CD4-positive, alpha-beta T cell treated with Interferon alpha-2 for 1 hour (primary cell): ENCODE measurements at places on chromosomes 2 and 18.

DNA sequence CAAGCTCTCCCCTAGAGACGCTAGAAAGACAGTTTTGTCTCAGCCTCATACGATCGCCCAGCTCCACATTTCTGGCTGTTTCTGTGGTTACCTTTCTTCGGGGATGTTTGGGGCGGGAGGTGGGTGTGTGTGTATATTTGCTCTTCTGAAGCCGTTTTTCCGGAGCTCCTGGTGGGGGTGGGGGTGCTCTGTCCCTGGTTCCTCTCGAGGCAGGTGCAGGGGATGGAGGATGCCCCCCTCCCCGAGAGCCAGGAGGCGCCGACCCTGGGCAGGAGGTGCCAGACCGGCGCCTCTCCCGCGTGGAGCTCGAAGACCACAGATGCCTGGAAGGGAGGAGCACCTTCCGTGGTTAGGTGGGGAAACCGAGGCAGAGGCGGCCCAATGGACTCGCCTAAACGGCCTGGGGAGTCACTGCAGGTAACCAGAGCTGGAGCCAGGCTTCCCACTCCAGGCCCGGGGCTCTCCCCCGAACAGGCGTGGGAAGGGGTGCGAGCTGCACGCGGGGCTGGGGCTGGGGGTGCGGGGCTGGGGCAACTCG is 694 bp upstream of the HPCAL1 start:
- peak; percentile 9 for DNase-seq

DNA sequence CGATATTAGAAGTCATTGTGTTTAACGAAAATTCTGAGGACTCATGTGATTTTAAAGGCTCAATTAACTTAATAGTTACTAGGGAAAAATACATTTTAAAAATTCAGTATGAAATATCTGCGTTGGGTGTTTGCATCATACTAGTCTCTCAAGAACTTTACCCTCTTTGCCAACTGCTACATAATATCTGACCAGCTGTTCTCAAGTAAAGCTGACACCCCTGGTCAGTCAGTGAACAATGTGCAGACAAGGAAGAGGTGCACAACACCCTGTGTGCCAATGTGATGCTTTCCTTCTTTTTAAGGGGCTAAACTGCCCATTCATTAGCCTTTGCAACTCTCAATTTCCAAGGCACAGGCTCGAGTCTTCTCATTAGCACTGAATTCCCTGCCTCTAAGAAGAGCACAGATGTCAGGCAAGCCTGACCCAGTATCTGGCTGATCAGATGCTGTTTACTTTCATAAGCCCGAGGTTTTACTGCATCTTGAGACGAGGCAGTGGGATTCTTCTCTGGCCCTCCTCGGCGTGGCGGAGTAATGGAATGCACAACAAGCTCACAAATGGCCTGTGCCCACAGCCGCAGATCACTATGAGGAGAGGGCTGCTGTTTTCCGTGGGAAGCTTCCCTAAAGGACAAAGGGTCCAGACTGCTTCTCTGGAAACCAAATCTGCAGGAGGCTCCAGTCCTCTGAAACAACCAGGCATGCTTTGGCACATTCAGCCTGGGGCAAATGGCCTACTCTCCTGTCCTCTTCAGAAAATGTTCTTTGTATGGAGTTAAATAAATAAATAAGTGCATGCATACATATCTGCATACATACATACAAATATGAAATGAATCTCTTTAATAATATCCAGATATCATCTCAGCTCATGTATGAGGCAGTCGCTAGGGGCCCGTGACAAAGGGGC is 240.3 kb downstream of the ZNF521 start:
- no peak for DNase-seq

- no peak for DNase-seq
Observed at GRCh38 chr2:156896294-156896693, 361.2 kb upstream of the GALNT5 start.

- no peak for DNase-seq
Observed at GRCh38 chr2:173984866-173985604, 19.9 kb upstream of the SP3 start.

DNA sequence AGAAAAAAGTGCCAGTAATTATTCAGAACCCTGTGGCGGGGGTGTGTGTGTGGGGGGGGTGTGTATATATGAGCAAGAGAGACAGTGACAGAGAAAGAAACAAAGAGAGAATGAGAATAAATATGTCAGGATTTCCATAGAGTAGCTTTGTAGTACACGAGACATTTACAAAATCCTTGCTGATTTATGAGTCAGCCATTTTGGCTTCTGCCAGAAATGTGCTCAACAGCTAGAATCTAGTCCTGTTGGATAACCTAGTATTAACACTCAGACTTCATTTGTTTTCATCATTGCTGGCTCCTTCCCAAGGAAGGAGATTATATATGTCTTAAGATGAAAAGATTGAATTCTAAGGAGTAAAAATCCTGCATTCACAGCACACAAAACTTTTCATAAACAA is 140.5 kb upstream of the HNRNPA3 start:
- DNase-seq: no peak

DNA sequence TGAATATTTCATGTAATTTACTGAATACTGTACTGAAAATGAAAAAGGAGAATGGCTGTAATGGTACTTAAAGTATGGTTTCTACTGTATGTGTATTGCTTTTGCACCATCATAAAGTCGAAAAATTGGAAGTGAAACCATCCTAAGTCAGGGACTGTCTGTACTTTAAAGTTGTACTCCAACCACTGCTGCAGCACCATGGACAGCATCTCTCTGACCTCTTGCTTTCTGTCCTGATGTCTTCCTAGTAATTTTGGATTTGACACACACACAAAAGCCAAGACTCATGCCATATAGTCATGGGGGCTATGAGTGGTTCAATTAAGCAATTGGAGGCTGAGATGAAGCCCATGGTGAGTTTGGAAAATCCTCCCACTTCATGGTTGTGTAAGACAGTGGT is 256.3 kb upstream of the PKDCC start:
- DNase-seq: no peak

GRCh38 chr2:1511455-1511854 is 98.2 kb downstream of the TPO start:
- DNase-seq: no peak

DNA sequence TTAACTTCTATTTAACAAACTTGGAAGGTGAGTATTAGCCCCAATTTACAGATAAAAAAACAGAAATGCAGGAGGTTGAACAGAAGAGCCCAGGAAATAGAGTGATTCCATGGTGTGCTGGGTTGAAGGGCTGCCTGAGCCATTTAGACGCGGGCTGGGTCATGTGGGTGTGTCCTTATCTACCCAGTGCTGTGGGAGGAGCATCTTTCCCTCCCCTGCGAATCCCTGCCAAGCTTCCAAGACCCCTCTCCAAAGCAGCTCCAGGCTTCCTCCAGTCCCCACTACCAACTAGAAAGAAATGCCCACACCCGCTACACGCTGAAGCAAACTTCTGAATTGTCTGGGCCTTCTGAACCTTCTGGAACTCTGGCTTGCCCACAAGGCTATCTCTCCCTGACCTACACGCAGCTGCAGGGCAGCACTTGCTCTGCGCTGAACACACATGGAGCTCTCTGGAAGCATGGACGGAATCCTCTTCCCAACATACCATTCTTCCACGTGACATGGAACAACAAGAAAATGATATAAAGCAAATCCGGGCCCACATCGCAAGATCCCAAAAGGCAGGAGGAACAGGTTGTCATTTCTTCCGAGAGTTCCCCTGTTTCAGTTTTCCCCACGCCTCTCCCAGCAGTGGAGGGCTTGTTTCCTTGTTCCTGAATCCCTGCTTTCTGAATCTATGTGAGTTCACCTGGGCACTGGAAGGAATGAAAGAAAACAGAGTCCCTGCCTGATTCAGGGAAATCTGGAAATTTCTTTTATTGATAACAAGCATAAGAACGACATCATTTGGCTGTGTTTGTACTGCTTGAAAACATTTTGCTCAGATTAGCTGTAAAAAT is 562.7 kb upstream of the ID2 start:
- no peak for DNase-seq

DNA sequence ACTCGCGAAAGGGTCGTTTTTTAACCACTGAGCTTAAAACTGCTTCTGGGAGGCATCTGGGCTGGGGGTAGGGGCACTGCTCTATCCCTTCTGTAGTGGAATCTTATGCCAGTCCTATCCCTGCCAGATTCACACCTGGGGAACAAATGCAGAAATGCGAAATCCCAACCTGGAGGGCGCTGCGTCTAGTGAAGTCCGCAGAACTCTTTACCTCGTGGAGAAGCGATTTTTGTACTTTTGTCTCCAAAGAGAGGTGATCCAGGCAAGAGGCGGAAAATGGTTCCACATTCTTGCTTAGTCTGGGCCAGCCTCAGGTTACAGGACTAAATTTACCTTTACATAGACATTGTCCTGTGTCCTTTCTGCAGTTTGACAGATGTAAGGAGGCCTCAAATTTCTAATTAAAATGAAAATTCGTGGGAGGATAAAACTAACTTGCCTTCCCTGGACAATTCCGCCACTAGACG is 10.4 kb downstream of the TBR1 start:
- DNase-seq: no peak

DNA sequence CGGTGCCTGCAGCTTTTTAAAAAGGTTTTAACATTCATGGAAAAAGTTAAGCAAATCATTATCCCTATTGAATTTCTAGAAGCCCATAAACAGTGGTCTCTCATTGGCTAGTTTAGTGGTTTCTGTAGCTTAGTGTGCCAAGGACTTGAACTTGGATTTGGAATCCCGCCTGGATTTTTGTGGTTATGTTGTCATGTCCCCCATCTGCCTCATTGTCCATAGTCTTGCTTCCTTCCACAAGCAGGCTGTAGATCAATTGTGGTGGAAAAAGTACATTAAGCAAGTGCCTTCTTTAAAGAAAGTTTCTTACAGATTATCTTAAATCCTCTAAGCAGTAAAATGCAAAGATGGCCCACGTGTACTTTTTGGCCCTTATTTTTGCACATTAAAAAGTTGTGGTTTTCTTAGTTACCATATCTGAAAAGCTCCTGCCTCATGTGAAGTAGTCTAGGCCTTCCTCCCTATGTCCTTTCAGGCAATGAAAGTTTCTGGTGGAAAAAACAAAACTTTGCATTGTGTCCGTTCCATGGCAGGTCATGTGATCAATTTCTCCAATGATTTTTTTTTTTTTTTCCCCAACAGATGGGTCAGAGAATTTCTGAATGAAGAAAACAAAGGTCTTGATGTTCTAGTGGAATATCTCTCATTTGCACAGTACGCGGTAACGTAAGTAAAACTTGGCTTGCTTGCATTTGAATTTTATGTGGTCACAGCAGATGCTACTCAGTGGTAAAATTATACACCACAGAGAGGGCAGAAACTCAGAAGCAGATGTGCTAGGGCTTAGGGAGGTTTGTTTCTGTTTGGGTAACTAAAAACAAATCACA is 158.9 kb downstream of the PRPF40A start:
- DNase-seq: no peak

DNA sequence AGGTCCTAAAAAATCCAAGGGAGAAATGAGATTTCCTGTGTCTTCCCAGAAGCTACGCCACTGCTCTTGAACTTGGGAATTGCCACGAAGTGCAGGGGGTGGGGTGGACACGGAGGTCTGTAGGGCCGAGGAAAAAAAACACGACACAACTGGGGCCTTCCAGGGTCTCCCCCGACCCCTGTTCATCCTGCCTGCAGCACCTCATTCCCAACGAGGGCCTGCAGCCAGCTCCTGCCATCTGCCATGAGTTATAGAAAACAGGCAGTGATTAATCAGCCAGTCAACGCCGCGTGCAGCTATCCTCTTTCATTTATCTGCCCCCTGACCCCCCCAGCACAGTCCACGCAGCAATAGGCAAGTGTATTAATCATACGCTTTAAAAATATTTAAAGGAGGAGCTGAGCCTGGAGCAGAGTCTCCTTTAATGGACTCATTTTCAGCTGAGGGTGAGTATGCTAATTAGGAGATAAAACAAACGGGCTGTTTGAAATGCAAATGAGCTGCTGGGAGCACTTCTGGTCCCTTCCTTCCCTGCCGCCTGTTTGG is 209.9 kb downstream of the TFCP2L1 start:
- DNase-seq: peak; percentile 8

DNA sequence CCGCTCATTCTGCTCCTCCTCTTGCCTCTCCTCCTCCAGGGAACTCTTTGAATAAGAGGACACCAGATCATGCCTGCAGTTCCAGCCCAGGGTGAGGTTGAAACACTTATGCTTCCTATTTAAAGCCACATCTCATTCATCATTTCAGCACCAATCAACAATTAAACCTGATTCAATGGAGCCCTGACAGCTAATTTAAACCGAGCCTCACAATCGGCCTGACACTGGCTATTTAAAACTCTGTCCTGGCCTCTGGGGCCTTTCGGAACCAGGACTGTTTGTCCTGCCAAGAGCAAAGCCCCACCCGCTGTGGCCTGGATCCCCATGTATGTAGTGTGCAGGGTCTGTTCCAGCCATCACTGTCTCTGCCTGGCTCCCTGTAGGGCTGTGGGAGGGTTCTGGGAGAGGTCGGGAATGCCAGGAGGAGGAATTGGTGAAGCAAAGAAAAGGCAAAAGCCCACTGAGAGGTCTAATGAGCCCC is 97.4 kb downstream of the MCFD2 start:
- DNase-seq: no peak

DNA sequence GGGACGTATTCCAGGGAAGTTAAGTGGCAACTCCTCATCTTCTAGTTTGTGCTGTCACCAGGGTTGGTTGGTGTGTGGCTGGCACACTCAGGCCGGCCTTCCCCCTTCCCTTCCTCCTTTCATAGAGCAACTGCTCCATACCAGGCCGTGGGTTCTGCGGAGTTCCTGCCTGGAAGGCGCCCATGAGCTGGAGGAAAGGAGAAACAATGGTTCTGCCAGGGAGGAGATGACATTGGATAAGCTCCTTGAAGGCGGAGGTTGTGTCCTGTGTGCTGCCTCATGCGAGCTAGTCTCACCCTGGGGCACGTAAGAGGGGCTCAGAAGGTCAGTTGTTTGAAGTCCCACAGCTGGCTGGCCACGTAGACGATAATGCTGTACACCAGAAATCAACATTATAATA is 19.2 kb downstream of the ASAP2 start:
- DNase-seq: no peak

DNA sequence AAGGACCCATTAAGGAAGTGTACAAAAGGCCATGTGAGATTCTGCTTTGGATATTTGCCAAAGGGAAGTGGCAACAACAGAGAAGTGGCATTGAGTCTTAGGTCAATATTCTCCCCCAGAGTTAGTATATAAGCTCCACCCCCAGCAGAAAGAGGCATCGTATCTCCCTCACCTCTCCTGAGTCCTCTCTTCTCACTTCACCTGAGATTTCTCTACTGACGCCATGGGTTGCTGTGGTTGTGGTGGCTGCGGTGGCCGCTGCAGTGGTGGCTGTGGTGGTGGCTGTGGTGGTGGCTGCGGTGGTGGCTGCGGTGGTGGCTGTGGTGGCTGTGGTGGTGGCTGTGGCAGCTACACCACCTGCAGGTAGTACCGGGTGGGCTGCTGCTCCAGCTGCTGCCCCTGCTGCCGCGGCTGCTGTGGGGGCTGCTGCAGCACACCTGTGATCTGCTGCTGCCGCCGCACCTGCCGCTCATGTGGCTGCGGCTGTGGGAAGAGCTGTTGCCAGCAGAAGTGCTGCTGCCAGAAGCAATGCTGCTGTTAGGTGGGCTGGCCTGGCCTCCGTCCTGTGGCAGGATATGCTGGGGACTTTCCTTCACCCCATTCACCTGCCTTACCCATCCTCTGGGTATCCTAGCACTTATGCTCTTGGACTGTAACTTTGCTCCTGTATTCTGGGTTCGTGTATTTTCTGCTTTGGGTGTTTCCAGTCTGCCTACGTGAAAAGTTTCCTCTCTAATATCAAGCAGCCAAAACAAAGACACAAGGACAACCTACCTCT is 5.9 kb downstream of the SCYGR3 start:
- DNase-seq: peak; percentile 43
